AG08396 (cell line): ENCODE measurements at places on chromosomes 16 and 17.

GRCh38 chr16:70685061-70685937 is 554 bp downstream of the MTSS2 start:
- DNase-seq: no peak

GRCh38 chr16:4075534-4075933 is 40.7 kb downstream of the ADCY9 start:
- DNase-seq: no peak

GRCh38 chr16:64540434-64540833 is 581.4 kb downstream of the CDH11 start:
- DNase-seq: no peak

DNA sequence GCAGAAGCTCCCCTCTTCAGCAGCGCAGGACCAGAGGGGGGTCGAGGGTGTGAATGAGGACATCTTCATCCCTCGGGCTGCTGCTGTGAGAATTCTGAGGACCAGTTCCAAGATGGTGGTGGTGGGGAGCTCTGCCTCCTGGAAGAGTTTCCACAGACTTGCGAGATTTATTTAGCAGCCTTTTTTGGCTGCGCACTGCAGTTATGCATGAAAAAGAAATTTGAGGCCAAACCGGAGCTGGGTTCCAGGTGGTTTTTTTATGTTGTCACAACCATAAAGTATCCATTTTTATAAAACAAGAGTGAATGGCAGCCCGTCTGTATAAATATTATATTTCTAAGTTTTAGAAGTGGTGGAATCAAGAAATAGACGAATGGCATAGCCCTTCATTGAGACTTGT is 76.9 kb upstream of the CLEC18A start:
- DNase-seq: no peak

DNA sequence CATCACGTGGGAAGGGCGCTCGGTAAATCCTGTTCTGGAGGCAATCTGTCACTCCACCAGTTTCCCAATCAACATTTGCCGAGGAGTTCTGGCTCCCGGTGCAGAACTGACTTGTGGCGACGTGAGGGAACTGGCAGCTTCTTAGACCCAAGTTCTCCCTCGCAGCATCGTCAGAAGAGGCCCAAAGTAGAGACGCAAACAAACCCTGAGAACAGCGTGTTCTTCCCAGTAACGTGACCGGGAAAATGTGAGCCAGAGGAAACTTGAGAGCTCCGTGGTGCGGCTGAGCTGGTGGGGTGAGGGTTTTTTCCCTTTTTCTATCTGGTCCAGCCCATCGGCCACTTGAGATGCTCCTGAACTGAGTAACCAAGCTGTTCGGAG is 158.9 kb upstream of the CACNG5 start:
- no peak for DNase-seq

DNA sequence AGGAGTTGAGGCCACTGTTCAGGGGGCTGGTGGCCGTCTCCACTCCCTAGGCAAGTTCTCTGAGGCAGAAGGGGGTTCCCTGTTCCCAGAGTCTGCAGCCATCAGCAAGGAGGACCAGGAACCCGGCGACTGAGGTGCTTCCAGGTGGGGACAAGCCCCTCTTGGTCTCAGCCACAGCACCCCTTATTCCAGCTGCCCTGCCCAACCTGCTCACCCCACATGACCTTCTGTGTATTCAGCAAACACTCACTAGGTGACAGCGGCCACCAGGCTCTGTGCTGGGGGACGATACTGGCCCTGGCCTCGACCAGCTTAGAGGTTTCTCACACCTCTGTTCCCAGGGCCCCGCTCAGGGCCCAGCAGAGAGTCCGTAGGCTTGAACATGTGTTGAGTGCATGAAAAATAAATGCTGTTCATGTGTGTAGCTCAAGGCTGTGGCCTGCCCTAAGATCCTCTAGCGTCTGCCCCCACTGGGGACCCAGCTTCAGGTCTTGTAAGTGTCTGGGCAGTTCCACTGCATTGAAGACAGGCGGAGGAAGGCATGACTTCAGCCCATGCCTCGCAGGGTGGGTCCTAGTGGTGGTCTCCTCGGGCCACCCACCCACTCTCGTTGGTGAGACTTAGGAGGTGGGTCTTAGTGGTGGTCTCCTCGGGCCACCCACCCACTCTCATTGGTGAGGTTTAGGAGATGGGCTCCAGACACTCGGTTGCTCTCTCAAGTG is 44.2 kb downstream of the NT5M start:
- DNase-seq: no peak

- DNase-seq: peak; percentile 76
Measured at GRCh38 chr16:55494994-55495421, 13.9 kb upstream of the LPCAT2 start.

DNA sequence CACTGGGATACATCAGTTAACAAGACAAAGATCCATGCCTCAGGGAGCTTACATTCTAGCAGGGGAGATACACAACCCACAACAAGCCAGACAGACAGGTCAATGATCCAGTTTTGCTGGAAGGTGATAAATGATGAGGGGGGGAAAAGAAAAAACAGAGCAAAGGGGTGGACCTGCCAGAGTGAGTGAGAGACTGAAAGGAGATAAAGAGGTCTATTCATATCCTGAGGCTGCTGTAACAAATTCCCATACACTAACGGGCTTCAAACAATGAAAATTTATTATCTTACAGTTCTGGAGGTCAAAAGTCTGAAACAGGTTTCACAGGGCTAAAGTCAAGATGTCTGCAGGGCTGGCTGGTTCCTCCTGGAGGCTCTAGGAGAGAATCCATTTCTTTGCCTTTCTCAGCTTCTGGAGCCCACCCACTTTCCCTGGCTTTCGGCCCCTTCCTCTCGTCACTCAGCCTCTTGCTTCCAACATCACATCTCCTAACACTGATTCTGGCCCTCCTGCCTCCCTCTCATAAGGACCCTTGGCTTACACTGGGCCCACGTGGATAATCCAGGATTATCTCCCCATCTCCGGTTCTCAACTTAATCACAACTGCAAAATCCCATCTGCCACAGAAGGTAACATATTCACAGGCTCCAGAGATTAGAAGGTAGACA is 81.5 kb downstream of the GAS7 start:
- DNase-seq: no peak

GRCh38 chr16:74867281-74867849 is 92.7 kb upstream of the FA2H start:
- DNase-seq: no peak

DNA sequence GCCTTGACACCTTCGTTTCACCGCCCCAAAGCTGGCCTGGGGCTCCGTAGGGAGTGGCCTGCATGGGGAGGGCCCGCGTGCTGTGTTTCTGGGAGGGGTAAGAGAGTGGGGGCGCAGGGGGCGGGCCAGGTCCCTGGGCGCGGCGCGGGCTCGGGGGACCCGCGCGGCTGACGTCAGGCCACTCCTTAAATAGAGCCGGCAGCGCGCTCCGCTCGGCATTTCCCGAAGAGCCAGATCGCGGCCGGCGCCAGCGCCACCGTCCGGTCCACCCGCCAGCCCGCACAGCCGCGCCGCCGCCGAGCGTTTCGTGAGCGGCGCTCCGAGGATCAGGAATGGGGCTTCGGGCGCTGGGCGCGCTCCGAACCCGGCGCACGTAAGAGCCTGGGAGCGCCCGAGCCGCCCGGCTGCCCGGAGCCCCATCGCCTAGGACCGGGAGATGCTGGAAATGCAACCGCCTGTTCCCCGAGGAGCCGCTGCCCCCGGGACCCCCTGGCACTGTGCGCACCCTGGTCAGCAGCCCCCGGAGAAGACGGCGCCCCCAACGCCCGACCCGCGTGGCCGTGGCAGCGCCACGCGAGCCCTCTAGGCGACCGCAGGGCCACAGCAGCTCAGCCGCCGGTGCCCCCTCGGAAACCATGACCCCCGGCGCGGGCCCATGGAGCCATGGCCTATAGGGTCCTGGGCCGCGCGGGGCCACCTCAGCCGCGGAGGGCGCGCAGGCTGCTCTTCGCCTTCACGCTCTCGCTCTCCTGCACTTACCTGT is at the start of gene HS3ST2:
HS3ST2 (plus strand) TSS at position 215 of the 763 bp plus-strand sequence; CDS start at position 664, 449 bp downstream.
- DNase-seq: peak; percentile 69

GRCh38 chr16:70520612-70521297 is 2.6 kb downstream of the COG4 start:
- DNase-seq: no peak

GRCh38 chr16:3963203-3963602 is 82.7 kb upstream of the CREBBP start:
- no peak for DNase-seq

DNA sequence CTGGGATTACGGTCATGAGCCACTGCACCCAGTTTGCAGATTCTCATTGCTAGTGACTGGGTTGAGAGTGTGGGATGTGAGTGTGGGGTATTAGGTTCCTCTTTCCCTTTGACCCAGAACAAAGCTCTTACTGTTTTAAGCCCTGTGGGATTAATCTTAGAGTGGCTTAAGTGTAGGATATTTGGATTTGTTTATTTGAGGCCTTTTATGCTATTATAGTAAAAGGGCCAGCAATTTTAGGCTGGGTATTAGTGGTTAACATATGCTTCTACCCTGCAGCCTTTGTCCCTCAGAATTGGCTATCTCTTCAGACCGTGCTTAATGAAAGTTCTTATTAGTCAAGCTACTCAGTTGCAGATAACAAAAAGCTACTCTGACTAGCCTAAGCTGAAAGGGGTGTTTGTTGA is 3.2 kb downstream of the SGF29 start:
- DNase-seq: no peak

DNA sequence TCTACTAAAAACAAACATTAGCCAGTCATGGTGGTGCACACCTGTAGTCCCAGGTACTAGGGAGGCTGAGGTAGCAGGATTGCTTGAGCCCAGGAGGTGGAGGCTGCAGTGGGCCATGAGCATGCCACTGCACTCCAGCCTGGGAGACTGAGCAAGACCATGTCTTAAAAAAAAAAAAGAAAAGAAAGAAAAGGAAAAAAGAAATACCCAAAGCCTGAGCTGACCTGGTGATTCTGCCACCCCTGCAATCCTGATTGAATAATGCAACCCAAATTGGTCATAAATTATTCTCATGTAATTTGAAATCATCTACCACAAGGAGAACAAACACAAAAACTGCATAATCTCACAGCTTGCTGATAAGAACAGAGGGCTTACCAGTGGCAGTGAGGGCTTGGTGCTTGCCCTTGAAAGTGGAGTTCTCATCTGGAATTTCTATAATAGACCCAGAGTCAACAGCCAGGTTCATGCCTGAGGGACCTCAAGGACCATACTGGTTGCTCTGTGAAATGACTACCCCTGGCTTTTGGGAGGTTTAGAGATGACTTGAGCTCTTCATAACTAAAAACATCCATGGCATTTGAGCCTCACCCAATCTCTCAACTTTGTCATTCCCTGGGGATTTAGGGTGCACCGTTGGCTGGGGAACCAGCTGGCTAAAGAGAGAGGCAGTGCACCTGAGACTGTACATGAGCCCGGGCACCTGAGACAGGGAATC is 35.4 kb upstream of the TMC5 start:
- no peak for DNase-seq

DNA sequence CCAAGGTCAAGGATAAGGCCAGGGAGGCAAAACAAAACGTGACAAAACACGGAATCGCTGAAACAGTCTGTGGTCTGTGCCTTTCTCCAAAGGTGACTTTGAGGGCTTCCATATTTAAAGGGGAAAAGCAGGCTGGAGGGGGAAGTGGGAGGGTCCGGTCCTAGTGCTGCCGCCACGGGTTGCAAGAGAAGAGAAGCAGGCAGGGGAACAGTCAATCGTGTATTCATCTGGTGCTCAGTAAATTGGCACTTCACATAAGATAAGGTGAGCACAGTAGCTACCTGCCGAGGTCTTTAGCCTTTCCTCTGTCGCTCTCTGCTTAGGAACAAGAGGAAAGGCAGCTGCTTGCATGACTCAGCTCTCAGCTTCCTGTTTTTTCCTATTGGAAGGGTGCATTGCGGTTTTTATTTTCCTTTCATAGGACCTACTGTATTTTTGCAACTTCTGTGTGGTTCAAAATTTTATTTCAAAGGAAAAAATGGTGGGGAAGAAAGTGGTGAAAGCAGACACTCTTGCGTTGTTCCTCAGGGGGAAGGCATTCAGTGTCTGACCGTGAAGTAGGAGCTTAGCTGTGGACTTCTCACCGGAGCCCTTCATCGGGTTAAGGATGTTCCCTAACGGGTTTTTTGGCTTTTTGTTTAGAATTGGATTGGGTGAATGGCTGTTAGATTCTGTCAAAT is 7.1 kb upstream of the LGALS3BP start:
- DNase-seq: no peak

GRCh38 chr16:29146266-29146665 is 161.4 kb downstream of the LAT start:
- DNase-seq: no peak
